ENCODE measurements at places on chromosomes 3 and 15.
A peak's percentile ranks its signal among the peaks of the same experiment; 100 is the strongest.

DNA sequence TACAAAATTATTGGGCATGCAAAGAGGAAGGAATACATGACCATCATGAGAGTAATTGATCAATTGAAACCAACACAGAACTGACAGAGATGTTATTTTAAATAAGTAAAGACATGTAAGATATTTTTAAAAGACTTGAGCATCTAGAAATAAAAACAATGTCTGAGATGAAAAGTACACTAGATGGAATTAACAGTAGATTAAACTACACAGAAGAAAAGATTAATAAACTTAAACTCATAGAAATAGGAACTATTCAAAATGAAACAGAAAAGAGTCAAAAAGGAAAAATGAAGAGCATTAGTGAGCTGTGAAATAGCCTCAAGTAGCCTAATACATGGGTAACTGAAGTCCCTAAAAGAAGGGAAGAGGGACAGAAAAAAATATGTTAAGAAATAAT, 8.5 kb upstream of the ARF4 start:
- no peak for DNase-seq

DNA sequence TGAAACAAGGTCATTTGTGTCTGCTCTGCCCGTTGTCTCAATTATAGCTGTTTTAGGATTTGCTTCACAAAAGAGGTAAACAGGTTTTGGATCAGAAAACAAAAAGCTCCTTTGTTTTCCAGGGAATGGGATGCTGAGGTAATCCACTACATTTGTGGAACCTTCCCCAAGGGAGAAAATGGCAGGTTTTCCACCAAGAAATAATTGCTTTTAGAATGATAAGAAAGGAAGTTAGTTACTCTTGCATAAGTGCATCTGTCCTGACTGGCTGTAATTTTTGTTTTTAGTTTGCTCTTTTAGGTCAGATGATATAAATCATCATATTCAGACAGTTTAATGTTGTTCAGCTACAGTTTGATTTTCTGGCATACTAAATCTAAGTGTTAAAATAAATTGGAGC, 198.5 kb upstream of the COL8A1 start:
- DNase-seq, result peak; percentile 12

DNA sequence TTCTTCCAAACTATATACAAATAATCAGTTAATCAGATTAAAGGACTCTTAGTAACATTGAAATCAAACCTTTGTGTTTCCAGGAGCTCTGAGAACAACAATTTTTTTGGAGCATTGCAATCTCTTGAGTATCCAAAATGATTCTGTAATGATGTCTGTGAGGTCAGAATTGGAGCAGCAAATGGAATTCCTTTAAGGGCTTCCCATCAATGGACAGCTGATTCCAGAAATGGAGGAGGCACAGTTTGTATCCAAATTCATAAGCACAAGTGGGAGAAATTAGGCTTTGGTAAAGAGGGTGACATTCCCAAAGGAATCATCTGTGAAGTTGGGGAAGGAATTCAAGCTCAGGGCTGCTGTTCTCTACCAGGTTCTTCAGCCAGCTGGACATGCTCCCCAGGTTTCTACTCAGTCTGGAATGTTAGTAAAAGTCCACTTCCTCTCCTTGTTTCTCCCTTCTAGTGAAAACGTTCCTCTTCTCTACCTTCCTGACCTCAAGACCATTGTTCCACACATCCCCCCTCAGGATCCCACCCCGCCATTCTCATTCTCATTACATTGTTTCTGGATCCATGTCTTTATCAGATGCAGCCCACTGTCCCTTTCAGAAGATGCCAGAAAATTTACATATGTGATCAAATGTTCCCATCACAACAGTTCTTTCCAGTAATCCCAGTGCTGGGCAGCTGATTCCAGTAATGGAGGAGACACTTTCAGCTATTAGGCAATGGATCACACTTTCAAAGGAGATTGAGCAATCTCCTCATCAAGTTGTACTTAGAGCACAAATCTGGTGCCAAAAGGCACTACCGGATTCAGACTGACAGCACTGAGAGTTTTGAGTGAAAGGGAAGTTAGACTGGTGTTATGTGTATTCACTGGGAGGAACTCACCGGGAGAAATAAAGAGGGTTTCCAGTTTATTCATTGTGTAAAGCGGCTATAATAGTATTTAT, 391.3 kb upstream of the TPRG1 start:
- DNase-seq, result peak; percentile 72

DNA sequence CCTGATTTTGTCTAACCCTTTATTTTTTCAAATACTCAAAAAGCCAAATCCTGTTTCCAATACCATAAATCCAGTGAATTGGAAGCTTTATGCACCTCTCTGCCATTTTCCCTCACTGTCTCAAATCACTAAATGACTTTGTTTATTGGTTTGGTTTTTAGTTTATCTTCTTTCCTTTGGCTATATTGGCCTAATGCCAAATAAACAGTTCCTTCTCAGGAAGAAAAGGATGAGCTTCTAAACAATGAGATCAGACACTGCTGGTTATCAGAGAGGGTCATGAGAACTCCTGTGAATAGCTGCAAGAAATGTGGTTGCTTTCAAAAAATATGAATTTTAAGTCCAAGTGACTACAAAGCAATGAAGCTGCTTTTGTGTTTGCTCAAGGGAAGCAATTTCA, 359.9 kb downstream of the MECOM start:
- no peak for DNase-seq

DNA sequence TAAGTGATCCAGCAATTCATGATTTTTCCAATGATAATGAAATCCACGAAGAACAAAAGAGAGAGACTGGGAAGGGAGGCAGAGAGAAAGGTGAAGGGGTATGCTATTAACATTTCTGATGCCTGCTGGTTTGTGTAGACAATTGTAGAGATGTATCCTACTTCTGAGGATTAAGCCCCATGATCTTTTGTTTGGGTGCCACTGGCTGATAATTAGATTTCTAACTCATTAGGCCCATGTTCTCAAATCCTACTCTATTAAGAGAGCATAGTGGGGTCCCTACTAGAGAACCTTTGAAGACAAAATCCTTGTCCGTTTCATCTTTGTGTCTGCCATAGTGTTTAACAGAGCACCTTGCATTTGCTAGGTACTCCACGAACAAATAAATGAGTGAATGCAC, 2.7 kb upstream of the GNB4 start:
- DNase-seq, result no peak

DNA sequence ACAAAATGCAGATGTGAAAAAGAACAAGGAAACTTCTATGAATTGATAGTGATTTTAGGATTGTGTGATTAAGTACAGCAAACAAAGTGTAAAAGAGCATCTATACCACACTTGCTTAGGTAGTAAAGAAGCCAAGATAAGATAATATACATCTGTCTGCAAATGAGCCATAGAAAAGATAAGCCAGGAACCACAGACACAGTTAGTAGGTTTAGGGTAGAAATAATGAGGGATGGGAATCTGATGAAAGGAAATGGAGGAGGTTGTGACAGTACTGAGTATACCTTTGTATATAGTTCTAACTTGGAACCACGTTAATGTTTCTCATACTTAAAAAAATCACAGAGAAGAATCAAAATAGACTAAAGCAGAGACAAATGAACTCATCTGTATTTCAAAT, 54.0 kb downstream of the TCF12 start:
- no peak for DNase-seq

- no peak for DNase-seq
Observed at GRCh38 chr3:15207836-15208504, 1.9 kb downstream of the CAPN7 start.

DNA sequence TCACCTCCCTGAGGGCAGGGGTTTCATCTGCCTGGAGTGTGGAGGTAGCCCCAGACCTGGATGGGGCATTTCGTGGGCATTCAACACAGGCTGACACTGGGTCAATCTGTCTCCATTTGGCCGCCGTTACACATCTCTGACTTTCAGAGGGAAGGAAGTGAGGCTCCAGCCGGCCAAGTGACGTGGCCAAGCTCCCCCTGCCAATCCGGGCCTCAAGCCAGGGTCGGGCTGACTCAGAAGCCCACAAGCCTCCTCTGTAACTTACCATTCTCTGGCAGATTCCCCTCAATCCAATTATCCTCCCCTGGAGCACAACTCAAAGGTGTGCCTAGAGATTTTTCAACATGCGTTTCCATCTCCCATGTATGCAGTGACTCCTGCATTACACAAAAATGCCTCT, 227.6 kb downstream of the KLF13 start:
- peak; percentile 87 for DNase-seq

GRCh38 chr3:163368168-163368567, 1710.1 kb downstream of the SI start:
- DNase-seq, result peak; percentile 0

DNA sequence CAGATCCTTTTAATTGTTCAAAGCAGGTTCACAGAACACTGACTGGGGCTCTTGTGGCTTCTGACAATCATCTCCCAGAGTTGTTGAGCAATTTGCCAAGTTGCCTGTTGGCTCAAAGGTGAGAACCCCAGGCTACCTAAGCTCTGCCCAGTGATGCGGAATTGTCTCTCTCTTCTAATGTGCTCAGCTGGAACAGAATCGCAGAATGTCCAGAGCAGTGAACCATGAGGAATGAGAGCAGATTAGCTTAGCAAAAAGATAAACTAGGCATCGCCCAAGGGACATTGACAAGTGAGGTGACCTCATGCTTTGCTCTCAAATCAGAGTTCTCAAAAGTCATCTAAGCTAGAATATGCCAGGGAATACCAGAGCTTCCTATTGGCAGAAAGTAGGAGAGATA, 148.1 kb downstream of the WDR76 start:
- DNase-seq, result no peak

- DNase-seq, result peak; percentile 76
Observed at GRCh38 chr15:99104788-99105513, at the start of gene SYNM. SYNM (plus strand) TSS chr15:99105080; CDS start chr15:99105200, 120 bp downstream.

DNA sequence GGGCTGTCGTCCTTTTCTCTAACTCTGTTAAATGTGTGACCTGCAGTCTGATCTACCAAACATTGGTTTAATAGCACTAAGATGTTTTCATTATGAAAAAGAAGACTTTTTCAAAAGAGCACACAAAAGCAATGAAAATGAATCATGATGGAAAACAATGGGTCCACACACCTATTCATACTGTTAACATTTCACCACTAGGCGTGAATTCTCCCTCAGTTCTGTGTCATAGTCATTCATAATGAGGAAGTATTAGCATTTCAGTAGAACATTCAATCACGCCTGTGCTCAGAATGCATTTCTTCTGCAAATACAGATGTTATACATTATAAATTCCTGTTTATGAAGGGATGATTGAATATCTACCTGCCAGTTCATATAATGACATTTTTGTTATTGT, 35.9 kb downstream of the EIF4E3 start:
- peak; percentile 19 for DNase-seq

DNA sequence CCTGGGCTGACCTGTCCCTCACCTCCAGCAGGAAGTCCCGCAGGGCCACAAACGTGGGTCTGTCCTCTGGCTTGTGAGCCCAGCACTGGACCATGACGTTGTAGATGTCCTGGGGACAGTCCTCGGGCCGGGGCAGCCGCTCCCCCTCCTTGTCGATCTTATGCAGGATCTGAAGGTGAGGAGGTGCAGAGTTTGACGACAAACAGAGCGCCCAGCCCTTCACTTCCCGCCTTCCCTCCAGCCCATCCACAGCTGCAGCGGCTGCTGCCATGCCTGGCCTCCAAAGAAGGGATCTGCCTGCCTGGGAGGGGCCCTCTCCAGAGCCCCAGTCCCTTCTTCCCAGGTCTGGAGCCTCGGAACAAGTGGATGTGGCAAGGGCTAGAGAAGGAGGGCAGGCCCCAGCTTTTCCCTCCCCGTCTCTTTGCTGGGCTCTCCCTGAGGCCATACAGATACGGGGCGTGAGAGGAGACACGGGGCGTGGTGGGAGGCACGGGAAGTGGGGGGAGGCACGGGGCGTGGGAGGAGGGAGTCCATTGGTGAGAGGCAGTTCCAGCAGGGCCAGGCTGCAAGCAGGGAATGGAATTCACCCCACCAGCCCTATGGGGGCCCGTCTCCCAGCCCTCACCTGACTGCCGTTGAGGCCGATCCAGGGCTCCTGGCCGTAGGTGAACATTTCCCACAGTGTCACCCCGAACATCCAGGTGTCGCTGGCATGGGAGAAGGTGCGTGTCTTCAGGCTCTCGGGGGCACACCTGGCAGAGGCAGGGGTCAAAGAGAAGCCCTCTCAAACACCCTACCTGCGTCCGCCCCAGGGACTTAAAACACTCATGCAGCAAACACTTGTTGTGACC, 29.7 kb downstream of the TNK2 start:
- DNase-seq, result no peak

DNA sequence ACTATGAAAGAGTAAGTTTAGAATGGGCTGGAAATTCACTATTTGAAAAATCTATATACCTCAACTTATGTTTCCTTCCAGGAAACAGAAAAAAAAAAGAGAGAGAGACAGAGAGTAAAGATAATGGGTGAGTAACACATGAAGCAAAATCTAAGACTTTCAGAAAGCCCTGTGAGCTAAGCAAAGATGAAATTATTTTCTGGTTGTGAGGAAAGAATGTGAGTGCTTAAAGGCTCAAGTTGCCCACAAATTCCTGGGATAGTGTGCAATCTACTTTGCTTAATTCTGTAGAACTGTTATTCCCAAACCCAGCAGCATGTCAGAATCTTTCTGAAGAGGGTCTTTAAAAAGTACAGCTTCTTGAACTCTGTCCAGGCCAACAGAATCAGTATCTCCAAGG, 337.7 kb upstream of the AGTR1 start:
- peak; percentile 23 for DNase-seq

- peak; percentile 4 for DNase-seq
Observed at GRCh38 chr3:135125171-135125801, 330.2 kb downstream of the EPHB1 start.

GRCh38 chr3:122052968-122053367, 2.2 kb upstream of the CD86 start:
- no peak for DNase-seq

DNA sequence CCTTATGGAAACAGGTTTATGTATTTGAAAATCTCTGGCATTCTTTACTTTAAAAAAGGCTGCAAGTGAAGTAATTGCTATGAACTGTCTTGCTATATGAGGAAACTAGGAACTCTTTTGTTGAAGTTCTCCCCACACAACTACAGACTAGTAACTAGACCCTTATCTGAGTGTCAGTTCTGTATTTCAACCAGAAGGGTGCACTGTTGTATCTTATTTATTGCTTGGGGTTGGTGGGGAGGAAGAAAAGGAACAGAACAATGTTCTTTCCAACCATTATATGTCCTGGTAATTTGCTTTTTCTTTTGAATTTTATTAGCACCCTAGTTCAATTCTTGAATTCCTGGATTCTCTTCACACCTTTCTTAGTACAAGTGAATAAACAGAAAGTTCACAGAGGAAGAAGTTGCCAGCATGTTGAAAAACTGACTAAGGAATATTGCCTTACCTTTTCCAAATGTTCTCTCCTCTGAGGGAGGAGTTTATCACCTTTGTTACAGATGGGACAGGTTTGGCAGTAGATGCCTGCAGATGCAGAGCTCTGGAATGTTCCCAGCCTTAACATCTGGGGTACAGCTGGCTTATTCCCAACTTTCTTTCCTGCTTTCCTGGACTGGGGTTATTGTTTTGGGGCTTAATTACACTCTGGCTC, 162.4 kb upstream of the CFAP20DC start:
- peak; percentile 61 for DNase-seq

DNA sequence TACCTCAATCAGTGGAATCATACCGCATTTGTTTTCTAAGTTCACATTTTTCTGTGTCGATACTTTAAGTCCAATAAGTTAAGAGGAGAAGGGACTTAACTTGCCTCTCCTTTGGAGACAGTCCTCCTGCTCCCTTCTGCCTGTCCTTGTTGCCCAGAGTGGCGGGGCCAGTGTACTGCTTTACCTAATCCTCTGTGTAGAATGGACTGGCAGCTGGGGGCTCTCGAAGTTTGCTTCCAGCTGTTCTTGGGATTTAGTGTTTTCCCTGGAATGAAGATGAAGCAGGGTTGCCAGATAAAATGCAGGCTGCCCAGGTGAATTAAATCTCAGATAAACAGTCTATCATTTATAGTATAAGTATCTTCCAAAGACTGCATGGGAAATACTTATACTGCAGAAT, 287.6 kb upstream of the C2CD4B start:
- no peak for DNase-seq

- DNase-seq, result no peak
Observed at GRCh38 chr3:60399861-60400845, 851.1 kb downstream of the FHIT start.

Measured in cardiac fibroblast (primary cell).